ENCODE measurements at places on chromosomes 3 and 15.

GRCh38 chr3:192408007-192408646 lies 319.2 kb downstream of the FGF12 start:
- no peak for DNase-seq

DNA sequence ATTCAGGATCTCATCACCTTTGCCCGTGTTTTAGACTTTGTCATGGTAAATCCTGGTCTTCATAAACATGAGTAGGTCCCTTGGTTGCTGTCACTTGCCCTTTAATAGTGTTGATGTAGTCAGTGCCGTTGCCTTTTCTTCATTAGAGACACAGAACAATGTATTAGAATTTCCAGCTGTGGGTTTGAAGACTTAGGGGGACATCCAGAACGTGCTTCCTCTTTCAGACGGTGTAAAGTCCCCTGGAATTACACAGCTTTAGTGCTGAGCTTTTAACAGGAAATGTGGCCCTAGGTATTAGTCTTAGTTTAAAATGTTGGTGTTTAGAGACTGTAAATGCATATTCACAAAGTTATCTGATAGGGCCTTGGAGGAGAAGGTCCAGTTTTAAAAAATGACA lies 8.8 kb upstream of the LRCH3 start:
- DNase-seq: peak; percentile 50

DNA sequence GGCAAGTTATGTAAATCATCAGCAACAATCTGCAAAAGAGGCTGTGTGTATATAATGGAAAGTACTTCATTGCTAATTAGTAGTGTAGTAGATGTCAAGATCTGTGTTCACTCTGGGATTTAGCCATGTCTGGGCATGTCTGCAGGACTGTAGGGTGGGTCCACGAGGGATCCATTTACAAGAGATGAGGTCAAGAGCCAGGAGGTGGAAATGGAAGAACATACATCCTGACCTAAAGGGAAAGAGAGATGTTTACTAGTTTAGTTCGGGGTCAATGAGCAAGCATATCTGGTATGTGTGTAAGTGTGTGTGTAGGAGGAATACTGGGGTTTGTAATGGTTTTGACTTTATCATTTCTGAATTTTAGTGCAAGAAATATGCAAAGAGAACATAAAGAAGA lies 171.5 kb upstream of the NANOGP8 start:
- DNase-seq: no peak

DNA sequence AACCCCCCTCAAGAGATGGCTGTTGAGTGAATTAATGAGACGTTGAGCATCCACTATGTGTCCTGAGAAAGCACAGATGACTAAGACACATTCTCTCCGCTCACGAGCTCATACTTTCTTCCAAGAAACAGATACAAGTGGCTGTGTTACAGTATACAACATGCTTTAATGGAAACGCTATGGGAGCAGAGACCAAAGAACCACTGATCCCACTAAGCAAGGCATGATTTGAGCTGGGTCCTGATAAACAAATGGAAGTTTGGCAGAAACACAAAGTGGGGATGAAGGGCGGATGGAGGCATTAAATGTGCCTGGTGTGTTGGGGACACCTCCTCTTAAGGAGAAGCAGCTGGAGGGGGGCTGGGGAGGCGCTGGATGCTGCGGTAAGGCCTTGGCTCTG lies 129.4 kb downstream of the UACA start:
- DNase-seq: no peak

- no peak for DNase-seq
Observed at GRCh38 chr15:77631745-77632533, 773 bp downstream of the LINGO1 start.

GRCh38 chr3:25744470-25744869 lies 38.8 kb downstream of the NGLY1 start:
- DNase-seq: no peak

Measured in GM12878 (cell line).